Activated naive CD4-positive, alpha-beta T cell (primary cell): ENCODE measurements at places on chromosomes 2 and 18.

DNA sequence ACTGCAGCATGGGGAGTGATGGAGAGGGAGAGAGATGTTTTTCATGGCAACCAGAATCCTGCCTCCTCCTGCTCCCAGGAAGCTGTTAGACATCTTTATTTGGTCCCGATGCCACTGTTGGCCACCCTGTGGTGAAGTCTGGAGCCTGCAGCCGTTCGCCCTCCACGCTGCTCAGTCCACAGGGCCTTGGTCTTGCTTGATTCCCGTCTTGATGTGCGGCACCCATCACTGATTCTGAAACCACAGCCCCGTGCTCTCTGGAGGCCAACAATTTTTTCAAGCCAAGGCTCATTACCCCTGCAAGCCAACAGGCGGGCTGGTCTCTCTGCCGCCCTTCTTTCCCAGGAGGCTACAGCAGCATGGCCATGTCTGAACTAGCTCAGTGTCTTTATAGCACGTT, 24.5 kb downstream of the SIGLEC15 start:
- no peak for DNase-seq

DNA sequence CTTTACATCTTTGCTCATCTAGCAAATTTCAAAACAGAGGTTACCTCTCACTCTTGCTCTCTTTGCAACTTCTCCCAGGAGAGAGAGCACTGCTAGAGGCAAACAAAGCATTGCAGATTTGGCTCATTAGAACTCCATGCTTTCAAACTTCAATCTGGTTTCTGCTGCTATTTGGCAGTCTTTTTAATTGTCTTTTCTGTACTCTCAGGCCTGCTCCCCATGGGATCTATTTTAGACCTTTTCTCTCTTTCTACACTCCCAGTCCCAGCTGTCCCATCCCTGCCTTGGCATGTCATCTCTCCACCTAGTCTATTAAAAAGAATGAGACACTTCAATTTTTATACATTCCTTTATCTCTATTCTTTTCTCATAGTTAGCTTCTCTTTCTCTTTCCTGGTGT, 15.2 kb downstream of the KCNJ3 start:
- no peak for DNase-seq

GRCh38 chr2:9763356-9764152, 79.7 kb upstream of the TAF1B start:
- DNase-seq: no peak

- no peak for DNase-seq
Observed at GRCh38 chr2:158115202-158115767, 13.6 kb downstream of the UPP2 start.

- DNase-seq: no peak
Observed at GRCh38 chr2:167733747-167734146, 513.6 kb downstream of the STK39 start.

DNA sequence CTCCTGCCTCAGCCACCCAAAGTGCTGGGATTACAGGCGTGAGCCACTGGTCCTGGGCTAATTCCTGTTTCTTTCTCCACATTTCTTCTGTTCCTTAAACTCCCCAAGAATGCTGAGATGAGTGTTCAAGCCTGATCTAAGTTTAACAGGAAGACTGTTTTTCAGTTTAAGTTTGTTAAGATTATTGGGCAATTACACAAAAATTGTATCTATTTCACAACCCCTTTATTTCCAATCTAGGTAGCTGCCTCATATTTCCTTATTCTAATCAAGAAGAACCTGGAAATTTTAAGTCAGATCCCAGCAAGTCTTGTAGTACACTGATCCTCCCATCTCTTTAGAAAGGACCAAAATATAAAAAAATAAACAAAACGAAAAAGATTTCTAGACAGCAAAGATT, 11.7 kb downstream of the SFT2D3 start:
- no peak for DNase-seq

GRCh38 chr2:239177325-239177724, 223.5 kb downstream of the HDAC4 start:
- DNase-seq: no peak

GRCh38 chr2:133732982-133733900, 165.0 kb upstream of the NCKAP5 start:
- DNase-seq: no peak

DNA sequence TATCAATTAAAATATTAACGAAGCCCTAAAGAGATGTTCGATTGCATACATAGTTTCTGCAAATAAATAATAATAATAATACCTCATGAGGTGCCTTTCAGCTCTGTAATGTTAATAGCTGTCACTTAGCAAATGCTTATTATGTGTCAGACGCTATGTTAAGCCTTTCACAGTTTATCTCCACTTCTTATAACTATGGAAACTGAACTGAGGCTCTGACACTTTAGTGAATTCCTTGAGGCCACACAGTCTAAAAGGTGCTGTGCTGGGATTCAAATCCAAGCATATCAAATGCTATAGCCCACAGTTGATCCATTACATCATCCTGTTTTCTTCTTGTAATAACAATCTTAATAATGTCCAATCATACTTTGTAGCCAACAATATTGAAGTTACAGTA, 1571.5 kb upstream of the NXPH2 start:
- DNase-seq: no peak

GRCh38 chr2:231245249-231246094, 47.0 kb downstream of the ARMC9 start:
- DNase-seq: no peak
